ENCODE measurements at places on chromosomes 12 and 14.

GRCh38 chr12:95337146-95337545 lies 119.5 kb downstream of the VEZT start:
- no peaks in the 10 kb centered on the region for H3K27me3 ChIP-seq
- H3K4me1 ChIP-seq: peaks cover 5% of the 10 kb centered on the region
- no peak overlapping the region for H3K27ac ChIP-seq
- H3K4me3 ChIP-seq: no peak overlapping the region

GRCh38 chr12:114500775-114501473 lies 95.0 kb upstream of the TBX5 start:
- peak; percentile 63 for DNase-seq
- H3K4me3 ChIP-seq: peak overlapping the region; percentile 47
- no peak overlapping the region for H3K27ac ChIP-seq
- peaks cover 15% of the 10 kb centered on the region for H3K4me1 ChIP-seq

DNA sequence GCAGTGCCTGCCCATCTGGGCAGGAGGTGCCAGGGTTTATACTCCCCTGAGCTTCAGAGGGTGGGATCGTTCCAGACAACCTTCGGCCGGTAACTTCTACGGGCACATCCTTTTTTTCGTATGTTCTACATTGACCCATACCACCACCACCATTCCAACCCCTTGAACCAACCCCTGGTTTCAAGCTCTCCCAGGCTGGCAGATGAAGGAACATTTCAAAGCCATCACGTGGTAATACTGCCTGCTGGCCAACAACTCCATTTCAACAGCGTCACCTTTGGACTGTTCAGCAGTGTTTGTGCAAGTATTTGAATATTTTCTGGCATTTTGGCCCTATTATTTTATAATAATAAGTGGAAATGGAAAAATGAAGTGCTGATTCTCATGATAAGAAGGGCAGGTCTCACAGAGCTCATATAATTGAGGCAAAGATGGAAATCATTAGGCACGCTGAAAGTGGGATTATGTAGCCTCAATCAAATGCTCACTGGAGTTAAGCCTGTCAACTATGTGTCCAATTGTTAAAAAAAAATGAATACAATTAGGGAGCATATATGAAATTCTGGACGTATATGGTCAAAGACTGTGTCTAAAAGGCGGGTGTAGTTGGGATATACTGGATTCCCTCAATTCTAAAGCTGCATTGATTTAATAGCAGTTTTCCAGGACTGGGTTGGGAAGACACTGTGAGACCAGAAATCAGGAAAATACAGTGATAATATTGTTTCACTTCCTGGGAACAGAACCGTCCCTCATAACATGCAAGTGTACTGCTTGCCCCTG lies 162.1 kb downstream of the ZFP36L1 start:
- no peaks in the 10 kb centered on the region for H3K27me3 ChIP-seq
- no peak overlapping the region for H3K27ac ChIP-seq
- no peak for DNase-seq
- H3K4me1 ChIP-seq: peaks cover 27% of the 10 kb centered on the region

GRCh38 chr12:69844836-69845235 lies 19.8 kb downstream of the MYRFL start:
- H3K4me3 ChIP-seq: no peak overlapping the region
- no peak for DNase-seq
- no peak overlapping the region for H3K27ac ChIP-seq
- H3K4me1 ChIP-seq: no peaks in the 10 kb centered on the region
- no peaks in the 10 kb centered on the region for H3K36me3 ChIP-seq

DNA sequence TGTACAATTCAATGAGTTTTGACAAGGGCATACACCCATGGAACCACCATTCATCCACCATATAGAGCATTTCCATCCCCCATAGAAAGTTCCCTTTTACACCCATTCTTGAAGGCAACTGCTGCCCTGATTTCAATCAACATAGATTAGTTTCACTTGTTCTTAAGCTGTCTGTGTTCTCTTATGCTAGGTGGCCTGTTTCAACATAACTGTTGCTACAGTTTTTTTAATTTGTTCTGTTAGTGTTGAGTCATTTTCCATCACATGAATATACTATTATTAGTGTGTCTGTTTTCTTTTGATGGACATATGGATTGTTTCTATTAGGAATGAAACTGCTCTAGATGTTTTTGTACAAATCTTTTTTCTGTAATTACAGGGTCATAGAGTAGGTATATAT lies 123.4 kb downstream of the PTPRQ start:
- H3K4me1 ChIP-seq: no peaks in the 10 kb centered on the region
- no peak overlapping the region for H3K4me3 ChIP-seq
- DNase-seq: no peak
- H3K27ac ChIP-seq: no peak overlapping the region
- H3K36me3 ChIP-seq: no peaks in the 10 kb centered on the region
